ENCODE measurements at places on chromosomes 16 and 17.

GRCh38 chr16:76583945-76584344, 306.7 kb downstream of the CNTNAP4 start:
- DNase-seq = no peak

GRCh38 chr17:71656964-71657858, 463.6 kb upstream of the SOX9 start:
- DNase-seq = no peak

DNA sequence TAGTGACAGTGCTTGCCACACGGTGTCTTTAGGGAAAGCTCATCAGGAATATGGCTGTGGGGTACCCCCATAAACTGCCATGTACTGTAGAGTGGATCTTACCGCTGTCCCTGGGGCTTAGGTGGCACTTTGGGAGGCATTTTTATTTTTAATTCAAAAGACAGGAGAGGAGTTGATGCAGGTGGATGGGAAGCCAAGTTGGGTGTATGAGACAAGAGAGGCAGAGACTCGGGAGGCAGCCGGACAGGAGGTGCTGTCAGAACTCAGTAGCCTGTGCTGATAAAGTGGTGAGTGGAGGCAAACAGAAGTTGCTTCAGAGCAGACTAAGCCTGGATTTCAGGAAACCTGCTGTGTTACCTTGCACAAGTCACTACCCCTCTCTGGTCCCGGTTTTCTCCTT, 185.9 kb downstream of the TMEM132E start:
- DNase-seq = no peak

DNA sequence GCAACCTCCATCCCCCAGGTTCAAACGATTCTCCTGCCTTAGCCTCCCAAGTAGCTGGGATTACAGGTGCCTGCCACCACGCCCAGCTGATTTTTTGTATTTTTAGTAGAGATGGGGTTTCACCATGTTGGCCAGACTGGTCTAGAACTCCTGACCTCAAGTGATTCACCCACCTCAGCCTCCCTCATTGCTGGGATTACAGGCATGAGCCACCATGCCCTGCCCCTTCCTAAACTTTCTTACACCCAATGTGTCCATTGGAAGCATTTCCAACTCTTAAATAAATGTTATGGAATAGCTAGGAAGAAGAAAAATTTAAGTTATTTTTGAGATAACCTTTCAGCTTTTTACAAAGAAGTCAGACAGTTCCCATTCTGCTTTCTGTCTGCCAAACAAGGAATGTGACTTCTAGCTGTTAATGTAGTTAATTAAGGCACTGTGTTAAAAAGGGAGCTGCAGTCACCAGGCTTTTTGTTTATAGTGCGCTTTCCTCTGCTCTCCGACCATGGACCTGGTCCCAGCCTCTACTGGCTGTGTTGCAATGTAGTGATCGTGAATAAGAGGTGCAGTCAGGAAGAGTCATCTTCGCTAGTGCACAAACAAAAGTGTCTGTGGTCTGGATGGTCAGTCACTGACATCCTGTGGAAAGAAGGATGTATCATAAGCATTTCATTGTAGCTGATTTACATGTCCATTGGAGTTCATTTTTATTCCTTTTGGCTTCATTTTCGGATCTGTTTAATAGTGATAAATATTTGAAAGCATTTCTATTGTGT, 39.7 kb downstream of the USP10 start:
- DNase-seq = peak; percentile 79

All from MV-4-11 (cell line).